ENCODE measurements at places on chromosomes 16 and 17. TPM values are rescaled to one million over a fixed set of nuclear protein-coding genes. Genes with fewer than 3 reads are reported as not detected.

Gene RUNDC3A
- total RNA-seq = 0.42 TPM

Gene ZNHIT3
- 48.5 TPM for total RNA-seq

Gene KRTAP9-8
- total RNA-seq = not detected

Gene TNK1
- 5.3 TPM for total RNA-seq

GRCh38 chr17:17900615-17901520, 64.1 kb upstream of the SREBF1 start:
- no peak for DNase-seq

DNA sequence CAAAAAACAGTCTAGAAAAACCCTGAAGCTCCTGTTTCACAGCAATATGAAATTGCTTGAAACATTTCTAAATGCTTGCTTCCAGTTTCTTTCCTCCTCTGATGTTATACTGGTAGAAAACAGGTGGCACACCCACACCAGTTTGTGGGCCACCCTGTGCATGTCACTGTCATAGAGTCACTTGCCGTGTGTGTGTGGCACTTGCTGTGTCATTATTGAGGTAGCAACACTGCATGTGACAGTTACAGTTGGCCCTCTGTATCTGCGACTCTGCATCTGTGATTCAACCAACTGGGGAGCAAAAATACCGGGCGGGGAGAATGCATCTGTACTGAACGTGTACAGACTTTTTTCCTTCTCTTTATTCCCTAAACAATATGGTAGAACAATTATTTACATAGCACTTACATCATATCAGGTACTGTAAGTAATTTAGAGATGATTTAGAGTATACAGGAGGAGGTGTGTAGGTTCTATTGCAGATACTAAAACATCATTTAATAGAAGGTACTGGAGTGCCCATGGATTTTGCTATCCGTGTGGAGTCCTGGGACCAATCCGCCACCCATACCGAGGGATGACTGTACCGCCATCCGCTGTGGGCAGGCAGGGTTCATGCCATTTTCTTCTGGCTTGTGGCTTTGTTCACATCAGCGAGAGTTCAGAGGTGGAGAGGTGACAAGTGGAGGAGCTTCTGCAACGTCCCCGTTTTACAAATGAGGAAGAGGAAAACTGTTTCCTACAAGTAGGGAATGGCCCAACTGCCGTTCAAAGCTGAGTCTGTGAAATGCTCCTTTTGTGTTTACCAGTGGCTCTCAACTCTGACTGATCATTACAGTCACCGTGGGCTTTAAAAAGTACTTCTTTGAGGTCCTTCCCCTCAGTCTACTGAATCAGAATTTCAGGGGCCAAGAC, 373.7 kb downstream of the SNX29 start:
- no peak for DNase-seq

DNA sequence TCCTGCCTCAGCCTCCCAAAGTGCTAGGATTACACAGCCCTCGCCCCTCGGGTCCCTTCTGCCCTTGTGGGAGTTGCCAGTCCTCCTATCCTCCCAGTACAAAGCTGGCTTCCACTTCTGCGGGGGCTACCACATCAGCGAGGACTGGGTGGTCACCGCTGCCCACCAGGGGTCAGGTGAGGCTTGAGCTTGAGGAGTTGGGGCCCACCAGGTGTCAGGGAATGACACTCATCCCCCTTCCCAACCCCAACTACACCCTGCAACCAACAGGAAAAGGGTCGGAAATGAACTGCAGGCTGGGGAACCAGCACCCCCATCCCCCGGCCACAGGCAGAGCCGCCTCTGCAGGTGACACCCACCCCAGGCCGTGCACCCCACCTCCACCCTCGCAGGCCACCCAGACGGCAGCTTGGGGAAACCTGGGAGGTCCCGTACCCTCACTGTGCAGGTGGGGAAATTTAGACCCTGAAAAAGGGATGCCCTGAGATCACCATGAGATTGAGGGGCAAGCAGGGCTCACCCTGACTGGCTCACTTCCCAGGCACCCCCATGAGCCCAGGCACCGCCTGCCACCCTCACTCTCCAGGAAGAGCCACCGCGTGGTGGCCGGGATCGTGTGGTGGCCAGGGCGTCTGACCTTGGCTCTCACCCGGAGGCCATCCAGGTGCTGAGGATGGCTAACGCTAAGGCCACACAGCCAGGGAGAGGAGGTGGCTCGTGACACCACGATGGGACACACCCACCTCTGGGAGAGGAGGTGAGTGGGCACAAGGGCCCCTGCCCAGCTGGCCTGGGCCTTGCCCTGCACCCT, 8.0 kb downstream of the CTRB1 start:
- DNase-seq = no peak

DNA sequence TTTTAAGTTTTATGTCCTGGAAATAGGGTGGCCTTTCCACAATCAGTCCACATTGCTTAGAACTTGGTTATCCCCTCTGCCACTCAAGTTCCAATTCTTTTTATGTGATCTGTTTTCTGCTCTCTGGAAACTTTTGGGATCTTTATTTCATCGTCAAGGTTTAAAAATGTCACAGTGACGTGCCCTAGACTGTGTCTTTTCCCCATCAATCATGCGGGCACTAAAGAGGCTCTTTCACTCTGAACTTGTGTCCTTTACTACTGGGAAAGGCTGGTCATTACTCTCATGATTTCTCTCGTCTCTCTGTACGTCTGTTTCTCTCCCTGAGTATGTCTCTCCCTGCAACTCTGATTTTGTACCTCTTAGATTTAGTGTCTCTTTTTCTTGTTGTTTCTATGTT, 189.8 kb upstream of the AXIN2 start:
- no peak for DNase-seq

GRCh38 chr16:3467182-3467581, 23.7 kb downstream of the NAA60 start:
- DNase-seq = no peak

DNA sequence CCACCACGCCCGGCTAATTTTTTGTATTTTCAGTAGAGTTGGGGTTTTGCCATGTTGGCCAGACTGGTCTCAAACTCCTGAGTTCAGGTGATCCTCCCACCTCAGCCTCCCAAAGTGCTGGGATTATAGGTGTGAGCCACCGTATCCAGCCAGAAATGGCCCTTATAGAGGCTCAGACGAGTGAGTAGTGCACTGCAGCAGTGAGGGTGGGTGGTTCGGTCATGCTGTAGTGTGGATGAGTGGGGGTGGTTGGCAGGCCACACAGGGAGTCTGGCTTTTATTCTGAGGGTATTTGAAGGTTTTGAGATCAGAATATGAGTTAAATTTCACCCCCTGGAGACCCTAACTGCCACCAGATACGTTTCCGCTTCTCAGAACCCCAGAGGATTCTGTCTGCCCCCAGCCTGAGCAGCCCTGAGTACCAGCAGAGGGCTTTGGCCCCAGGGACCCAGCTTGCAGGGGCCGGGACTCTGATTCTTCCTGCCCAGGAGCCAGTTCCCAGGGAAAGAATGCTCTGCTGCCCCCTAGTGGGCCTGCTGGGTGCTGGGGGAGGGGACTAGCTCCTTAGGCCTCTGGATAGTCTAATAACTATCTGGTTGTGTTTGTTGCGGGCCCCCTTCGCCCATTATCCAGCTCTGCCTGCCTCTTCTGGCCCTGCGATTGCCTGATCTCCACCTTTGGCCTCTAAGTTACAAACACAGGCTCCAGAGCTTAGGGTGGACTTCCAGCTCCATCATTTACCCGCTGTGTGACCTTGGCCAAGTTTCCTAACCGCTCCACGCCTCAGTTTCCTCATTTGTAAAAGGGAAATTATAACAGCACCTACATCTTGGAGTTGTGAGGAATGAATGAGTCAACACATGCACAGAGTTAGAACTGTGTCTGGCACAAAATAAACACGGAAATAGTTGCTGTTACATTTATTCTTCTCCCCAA, 2.0 kb downstream of the ZNF771 start:
- DNase-seq = peak; percentile 98

GRCh38 chr16:49617710-49618330, 238.1 kb downstream of the ZNF423 start:
- no peak for DNase-seq

DNA sequence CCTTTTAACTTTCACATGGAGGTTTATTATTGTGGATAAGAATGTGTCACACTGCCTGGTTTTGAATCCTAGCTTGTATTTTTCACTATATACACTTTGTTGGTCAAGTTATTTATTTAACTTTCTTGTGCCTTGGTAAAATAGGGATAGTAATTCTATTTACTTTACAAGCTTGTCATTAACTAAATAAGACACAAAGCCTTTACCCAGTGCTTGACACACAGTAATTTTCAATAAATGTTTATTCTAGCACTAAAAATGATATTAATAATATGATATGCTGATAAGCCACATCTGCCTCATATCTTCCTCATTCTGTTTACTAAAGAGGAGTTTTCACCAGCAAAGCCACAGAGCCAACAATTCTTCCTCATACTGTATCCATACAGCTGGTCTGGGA, 27.8 kb downstream of the MYH10 start:
- DNase-seq = no peak

GRCh38 chr16:47037396-47037745, 63.9 kb upstream of the DNAJA2 start:
- DNase-seq = no peak

DNA sequence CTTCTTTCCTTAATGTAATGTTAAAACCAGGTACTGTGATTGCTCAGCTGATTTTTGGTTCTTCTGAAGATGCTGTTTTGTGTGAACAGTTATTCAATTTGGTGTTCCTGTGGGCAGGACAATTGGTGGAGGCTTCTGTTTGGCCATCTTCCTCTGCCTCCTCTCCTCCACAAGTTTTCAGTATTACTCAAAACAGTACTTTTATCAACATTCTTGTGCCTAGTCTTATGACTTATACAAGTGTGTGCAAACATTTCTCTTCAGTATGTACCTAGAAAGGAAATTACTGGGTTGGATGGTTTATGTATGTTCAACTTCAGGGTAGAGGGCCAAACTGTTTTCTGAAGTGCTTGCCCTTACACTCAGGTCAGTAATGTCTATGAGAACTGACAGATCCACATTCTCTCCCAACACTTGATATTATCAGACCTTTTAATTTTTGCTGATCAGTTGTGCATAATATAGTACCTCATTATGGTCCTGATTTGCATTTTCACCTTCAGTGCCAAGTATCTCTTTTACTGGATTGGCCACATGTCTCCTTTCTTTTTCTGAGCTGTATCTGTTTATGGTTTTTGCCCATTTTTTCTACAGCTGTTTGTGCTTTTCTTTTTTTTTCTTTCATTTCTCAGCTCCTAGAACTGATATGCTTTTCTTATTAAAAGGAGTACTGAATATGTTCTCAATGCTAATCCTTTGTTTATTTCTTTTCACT, 50.9 kb downstream of the ERCC4 start:
- no peak for DNase-seq

GRCh38 chr17:27491713-27492190, 35.5 kb downstream of the KSR1 start:
- no peak for DNase-seq

DNA sequence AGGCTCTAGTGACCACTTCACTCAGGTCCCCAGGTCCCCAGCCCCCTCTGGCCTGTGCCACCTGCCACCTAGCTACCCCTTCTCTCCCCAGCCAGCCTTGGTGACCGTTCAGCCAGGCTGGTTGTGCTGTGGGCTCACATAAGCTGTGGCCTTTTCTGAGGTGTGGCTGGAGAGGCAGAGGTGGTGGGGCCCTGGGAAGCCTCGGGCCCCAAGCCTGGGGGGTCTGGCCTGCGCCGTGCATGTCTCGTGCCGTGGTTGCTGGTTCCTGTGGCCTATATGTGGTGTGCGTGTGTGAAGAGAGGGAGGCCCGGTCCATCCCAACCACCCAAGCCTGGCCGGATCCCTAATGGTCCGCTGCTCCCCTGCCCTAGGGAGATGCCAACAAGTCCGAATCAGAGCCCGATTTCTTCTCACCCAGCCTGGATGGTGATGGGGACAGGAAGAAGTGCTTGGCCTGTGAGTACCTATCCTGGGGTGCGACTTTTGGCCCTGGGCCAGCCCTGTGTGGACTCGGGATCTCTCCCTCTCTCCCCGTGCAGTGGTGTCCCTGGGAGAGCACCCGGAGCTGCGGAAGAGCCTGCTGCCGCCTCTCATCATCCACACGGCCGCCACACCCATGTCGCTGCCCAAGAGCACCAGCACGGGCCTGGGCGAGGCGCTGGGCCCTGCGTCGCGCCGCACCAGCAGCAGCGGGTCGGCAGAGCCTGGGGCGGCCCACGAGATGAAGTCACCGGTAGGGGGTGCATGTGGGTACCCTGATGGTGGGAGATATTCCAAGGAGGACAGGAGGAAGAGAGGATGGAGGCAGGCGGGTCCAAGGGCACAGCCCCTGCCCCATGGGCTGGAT, 35.9 kb downstream of the CACNA1G start:
- DNase-seq = no peak

DNA sequence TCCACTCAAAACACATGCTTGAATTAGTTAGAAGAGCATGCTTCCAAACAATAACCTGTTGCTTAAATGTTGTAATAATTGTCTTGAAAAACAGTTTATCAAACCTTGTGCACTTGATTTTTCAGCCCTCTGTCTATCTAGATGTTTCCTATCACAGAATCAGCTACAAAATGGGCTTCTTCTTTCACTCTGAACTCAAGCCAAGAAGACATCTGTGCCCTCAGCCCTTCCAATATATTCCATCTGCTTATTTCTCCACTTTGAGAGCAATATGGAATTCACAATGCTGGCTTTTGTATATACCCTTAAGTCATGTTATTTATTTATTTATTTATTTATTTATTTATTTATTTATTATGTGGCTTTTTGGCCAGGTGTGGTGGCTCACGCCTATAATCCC, 234.2 kb downstream of the TOX3 start:
- DNase-seq = no peak

DNA sequence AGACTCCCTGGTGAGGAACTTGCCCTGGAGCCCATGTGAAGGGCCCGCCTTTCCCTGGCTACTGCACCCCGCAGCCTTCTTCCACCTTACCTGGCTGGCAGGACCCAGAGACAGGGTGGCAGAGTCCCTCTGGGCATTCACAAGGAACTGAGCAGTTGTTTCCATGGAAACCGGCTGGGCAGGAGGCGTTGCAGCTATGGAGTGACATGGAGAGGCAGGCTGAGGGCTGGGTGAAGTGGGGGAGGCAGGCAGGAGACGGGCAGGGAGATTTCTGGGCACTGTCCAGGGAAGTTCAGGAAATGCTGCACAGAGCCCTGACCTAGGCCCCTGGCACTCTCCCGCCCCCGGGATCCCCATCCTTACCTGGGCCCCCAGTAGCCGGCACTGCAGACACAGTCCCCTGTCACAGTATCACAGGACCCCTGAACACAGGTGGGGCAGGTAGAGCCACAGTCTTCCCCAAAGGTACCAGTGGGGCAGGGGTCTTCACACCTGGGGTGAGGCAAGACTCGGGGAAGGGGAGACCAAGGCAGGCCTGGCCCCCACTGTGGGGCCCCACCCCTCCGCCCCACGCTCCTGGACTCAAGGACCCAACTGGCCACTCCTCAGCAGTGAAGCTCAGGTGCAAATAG, 5.9 kb downstream of the SCARF1 start:
- no peak for DNase-seq

GRCh38 chr17:5526821-5527598, 40.6 kb downstream of the MIS12 start:
- peak; percentile 74 for DNase-seq
